ENCODE measurements at places on chromosomes 2 and 18.

- no peak for DNase-seq
Observed at GRCh38 chr18:26135548-26135947, 1.9 kb downstream of the PSMA8 start.

DNA sequence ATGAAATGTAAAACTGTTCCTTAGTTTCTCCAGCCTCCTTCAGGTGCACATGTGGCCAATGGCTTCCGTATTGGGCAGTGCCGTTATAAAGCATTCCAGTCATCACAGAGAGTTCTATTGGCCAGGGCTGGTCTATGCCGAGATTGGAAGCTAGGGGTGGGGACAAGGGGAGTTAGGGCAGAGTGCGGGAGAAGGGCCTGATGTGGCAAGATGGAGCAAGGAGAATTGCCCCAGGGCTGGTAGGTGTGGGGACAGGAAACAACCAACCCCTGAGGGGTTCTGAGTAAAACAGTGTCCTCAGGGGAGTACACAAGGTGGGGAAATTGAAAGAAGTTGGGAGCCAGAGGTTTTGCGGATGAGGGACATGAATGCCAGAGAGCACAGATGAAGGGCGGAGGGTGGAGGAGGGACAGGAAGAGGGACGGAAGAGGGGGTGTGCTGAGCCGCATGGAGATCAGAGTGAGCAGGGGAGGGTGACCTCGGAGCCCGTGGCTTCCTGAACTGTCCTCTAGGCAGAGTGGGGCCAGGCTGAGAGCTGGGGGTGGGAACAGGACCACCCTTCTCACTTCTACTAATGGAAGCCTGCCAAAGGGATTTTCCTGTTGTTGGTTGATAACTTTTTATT lies 9.1 kb upstream of the ATP6V1C2 start:
- no peak for DNase-seq

- DNase-seq: no peak
Observed at GRCh38 chr18:68340606-68341005, 374.3 kb downstream of the TMX3 start.

GRCh38 chr2:202486351-202486750 lies 110.2 kb downstream of the BMPR2 start:
- DNase-seq: no peak

GRCh38 chr2:197358931-197359330 lies 48.4 kb upstream of the ANKRD44 start:
- no peak for DNase-seq

- DNase-seq: no peak
Observed at GRCh38 chr2:67879586-67880290, 183.1 kb downstream of the C1D start.

DNA sequence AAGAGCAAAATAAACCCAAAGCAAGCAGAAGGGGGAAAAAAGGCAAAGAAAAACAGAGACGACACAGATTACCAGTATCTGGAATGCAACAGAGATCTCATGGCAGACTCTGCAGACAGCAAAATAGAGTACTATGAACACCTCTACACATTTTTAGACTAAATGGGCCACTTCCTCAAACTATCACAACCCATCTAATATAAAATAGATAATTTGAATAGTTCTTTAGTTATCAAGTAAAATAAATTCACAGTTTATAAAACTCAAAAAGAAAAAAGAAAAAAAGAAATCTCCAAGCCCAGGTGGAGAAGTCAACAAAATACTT lies 16.6 kb downstream of the SESTD1 start:
- DNase-seq: no peak

GRCh38 chr2:238997684-238998083 lies 149.8 kb downstream of the TWIST2 start:
- no peak for DNase-seq
